ENCODE measurements at places on chromosomes 11 and 22. TPM values are rescaled to one million over a fixed set of nuclear protein-coding genes. Genes with fewer than 3 reads are reported as not detected.

Gene CEP126
- 1.00 TPM for polyA plus RNA-seq

Gene OR51I1
- polyA plus RNA-seq: 0.31 TPM

Gene PRSS23
- polyA plus RNA-seq: 0.03 TPM

Gene P2RY6
- 0.04 TPM for polyA plus RNA-seq

DNA sequence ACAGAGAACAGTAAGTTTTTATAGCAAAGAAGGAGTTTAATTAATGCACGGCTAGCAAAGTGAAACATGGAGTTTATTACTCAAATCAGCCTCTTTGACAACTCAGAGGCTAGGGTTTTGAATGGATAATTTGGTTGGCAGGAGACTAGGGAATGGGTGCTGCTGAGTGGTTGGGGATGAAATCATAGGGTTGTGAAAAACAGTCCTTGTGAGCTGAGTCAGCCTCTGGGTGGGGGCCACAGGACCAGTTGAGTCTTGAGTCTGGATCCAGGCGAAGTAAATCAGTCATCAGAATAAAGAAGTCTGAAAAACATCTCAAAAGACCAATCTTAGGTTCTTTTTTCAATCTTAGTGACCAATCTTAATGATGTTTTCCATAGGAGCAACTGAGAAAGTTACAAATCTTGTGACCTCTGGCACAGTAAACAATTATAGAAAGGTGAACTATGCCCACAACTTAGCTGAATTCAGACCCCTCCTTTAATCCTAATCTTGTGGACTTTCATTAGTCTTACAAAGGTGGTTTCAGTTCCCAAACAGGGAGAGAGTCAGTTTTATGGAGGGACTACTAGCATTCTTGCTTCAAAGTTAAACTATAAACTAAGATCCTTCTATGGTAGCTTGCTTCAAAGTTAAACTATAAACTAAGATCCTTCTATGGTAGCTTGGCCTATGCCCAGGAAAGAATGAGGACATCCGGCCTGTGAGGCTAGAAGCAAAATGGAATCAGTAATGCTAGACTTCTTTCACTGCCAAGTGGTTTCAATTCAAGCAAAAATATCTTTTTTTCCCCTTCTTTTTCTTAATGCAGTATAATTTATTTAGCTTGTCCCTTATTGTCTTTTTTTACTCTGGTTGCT is 84.5 kb downstream of the AASDHPPT start:
- DNase-seq: no peak

Gene CD81
- polyA plus RNA-seq: 380 TPM

DNA sequence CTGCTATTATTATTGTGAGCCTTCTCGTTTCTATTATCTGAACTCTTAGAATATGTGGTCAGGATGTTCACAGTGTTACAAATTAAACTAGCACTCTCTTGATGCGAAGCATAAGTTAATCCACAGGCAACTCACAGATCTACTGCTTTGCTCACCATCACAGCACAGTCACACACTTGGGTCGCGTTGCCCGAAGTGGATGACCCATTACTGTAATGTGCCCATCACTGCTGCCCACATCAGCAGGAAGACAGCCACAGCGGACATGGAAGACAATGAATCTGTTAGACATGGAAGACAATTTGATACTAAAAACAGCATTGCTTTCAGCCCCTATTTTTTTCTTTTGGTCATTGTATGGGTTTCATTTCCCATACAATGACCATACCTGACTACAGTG is 216.4 kb upstream of the B3GAT1 start:
- DNase-seq: no peak

- no peak for DNase-seq
These were observed 139.2 kb downstream of the DSCAML1 start for GRCh38 chr11:117657794-117658193.

- DNase-seq: no peak
These were observed 56.1 kb upstream of the NARS2 start for GRCh38 chr11:78630561-78631303.

DNA sequence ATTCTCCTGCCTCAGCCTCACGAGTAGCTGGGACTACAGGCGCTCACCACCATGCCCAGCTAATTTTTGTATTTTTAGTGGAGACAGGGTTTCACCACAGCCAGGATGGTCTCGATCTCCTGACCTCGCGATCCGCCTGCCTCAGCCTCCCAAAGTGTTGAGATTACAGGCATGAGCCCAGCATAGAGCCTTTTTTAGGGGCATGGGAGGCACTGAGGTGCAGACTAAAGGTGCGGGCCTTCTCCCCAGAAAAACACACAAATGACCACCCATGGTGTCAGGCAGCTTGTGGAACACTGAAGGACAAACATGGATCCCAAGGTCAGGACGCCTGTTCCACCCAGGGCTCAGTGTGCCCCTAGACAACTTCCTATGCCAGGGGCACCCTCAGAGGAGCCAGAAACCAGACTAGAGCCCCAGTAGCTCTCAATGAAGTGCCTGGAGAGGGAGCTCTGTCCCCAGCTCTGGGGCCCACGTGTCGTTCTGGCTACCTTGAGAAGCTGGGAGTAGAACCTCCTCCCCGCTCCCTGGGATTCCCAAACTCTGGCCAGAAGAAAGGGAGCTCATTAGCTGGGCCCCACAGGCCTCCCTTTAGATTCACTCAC is 21.2 kb upstream of the CD5 start:
- DNase-seq: no peak

GRCh38 chr22:30611197-30611596 is 4.2 kb downstream of the TCN2 start:
- DNase-seq: no peak

DNA sequence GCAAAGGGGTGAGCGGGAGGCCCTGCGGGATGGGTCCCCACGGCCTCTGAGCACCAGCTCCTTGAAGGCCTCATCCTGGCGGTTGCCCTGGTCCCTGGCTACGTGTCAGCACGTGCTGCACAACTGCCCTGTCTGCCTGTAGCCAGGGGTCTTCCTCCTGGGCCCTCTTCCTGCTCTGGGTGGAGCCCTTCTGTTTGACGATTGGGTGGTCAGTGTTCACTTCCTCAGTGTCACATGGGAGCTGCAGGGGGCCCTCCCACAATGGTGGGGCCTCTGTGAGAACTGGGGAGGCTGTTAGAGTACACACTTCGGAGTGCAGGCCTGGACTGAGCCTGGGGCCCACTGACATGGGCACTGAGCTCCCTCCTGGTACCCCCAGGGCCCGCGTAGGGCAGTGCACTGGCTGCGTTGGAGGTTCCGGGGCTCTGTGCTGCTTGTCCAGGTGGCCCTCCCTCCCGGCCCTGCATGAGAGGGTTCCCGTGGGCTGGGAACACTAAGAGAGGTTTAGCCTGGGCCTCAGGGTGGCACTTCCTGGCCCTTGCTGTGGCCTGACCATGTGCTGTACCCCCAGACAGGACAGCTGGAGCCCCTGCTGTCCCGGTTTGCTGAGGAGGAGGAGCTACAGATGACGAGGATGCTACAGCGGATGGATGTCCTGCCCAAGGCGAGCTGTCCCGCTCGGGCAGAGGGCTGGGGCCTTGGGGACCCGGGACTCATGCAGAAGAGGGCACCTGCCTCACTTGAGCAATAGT is 13.8 kb downstream of the DGCR6L start:
- no peak for DNase-seq

DNA sequence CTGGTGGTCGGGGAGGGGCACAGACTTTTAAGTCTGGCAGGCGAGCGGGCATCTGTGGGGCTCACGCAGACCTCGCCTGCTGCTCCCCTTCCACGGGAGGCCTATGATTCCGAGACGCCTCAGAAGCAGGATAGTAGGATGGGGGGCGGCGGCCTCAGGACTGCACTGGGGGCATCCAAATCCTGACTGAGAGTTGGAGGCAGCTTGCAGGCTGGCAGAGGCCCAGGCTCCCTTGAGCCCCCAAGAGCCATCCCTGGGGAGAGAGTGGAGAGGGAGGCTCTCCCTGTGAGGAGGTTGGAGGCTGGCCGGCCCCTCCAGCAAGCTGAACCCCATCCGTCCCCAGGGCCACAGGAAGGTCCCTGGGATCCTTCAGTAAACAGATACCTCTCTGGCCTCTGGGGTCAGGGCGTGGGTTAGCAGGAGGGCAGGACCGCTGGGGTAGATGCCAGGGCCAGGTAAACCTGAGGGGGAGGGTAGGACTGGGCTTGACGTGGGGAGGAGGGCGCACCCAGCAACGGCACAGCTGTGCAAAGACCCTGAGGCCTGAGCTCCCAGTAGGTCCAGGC is 33.3 kb downstream of the SBF1 start:
- DNase-seq: no peak
